ENCODE measurements at places on chromosomes 5 and 9. TPM values are rescaled to one million over a fixed set of nuclear protein-coding genes. Genes with fewer than 3 reads are reported as not detected.

GRCh38 chr5:142360607-142361120 lies 35.8 kb upstream of the SPRY4 start:
- H3K36me3 ChIP-seq = no peaks in the 10 kb centered on the region
- H3K27me3 ChIP-seq = peaks cover 2% of the 10 kb centered on the region
- H3K4me3 ChIP-seq = no peak overlapping the region

DNA sequence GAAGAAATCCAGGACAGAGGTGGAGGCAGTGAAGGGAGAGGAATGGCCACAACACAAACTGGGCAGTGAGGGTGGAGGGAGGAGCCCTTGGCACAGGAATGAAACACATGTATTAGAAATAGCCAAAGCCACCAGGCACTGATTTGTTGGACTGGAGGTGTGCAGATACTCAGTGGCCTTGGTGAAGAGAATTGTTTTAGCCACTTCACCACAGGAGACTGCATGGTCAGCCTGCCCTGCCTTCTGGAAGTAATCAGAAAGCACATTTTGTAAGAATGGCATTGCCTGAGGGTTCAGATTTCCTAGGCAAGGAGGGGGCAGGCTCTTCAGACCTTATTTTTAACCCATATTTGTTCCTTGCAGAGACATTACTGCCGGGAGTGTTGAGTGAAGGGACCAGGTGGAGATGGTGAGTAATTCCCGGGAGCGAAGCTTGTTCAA lies 2.2 kb downstream of the SGCD start:
- no peak overlapping the region for H3K27ac ChIP-seq
- H3K27me3 ChIP-seq = peaks cover 29% of the 10 kb centered on the region
- H3K4me1 ChIP-seq = no peaks in the 10 kb centered on the region
- H3K4me3 ChIP-seq = no peak overlapping the region

- peak overlapping the region; percentile 98 for H3K27ac ChIP-seq
- no peaks in the 10 kb centered on the region for H3K27me3 ChIP-seq
- H3K36me3 ChIP-seq = peaks cover 47% of the 10 kb centered on the region
Measured at GRCh38 chr5:172113036-172113435, 75.0 kb downstream of the STK10 start.

GRCh38 chr5:33231214-33231710 lies 209.5 kb upstream of the TARS1 start:
- no peak for DNase-seq
- no peaks in the 10 kb centered on the region for H3K27me3 ChIP-seq
- no peak overlapping the region for H3K27ac ChIP-seq
- H3K4me3 ChIP-seq = no peak overlapping the region

GRCh38 chr5:61667525-61668218 lies 335.6 kb downstream of the ZSWIM6 start:
- peaks cover 2% of the 10 kb centered on the region for H3K27me3 ChIP-seq
- no peak for DNase-seq
- H3K4me3 ChIP-seq = no peak overlapping the region
- H3K36me3 ChIP-seq = no peaks in the 10 kb centered on the region
- no peak overlapping the region for H3K27ac ChIP-seq
- peaks cover 8% of the 10 kb centered on the region for H3K4me1 ChIP-seq

The LCN9 gene
- not detected for polyA plus RNA-seq

GRCh38 chr5:90284375-90284774 lies 125.2 kb downstream of the CETN3 start:
- peaks cover 2% of the 10 kb centered on the region for H3K4me1 ChIP-seq
- peaks cover 17% of the 10 kb centered on the region for H3K27me3 ChIP-seq
- no peak overlapping the region for H3K4me3 ChIP-seq
- no peaks in the 10 kb centered on the region for H3K36me3 ChIP-seq

The PITX1 gene
- polyA plus RNA-seq = not detected

DNA sequence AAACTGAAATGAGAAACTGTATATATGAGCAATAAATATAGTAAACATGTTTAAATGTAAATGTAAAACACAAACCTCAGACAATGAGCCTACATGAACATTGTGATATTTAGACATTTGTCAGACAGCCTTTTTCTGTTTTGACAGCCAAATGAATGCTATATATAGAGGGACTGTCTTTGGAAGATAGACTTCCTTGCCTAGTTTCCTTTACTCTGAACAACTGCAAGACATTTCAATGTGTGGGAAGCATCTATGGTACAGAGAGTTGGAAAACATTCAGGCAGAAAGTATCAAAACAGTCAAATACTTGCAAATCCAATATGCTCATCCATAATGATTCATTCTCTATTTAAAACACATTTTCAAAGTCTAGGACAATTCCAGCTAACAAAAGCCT lies 31.7 kb upstream of the TUSC1 start:
- no peak overlapping the region for H3K27ac ChIP-seq
- no peaks in the 10 kb centered on the region for H3K4me1 ChIP-seq
- no peak overlapping the region for H3K4me3 ChIP-seq

The FBXW11 gene
- polyA plus RNA-seq = 16.2 TPM

GRCh38 chr5:126377424-126377823 lies 45.8 kb upstream of the GRAMD2B start:
- H3K27me3 ChIP-seq = peaks cover 2% of the 10 kb centered on the region
- H3K4me1 ChIP-seq = peaks cover 22% of the 10 kb centered on the region
- no peak overlapping the region for H3K4me3 ChIP-seq
- H3K36me3 ChIP-seq = peaks cover 8% of the 10 kb centered on the region
- DNase-seq = no peak
- H3K27ac ChIP-seq = peak overlapping the region; percentile 28

The IFNB1 gene
- polyA plus RNA-seq = not detected

The ANKRD31 gene
- polyA plus RNA-seq = 0.58 TPM

DNA sequence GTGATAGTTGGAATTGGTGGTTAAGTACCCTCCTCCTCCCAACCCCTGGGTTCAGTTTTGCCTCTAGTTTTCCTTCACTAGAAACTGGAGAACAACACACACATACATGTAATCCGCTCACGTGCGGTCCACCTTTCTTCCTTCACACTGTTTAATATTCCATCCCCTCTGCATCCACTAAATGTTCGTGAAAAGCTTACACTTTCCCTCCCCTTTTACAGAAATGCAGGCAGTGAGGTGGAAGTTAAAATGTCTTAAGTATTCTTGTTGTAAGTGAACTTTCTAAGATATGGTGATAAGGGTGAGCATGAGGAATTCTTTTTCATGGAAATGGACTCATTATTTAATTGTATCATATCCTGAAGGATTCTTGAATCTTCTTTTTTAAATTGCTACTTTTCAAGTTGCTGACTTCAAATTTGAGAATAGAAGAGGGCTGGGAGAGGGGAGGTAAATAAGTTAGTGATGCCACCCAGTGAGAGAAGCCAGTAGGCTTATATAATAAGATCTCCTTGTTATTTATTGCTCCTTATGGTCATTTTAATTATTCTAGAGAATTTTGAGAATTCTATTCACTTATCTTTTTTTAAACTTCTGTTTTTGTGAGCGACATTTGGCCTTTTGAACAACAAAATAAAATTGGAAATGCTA lies 90.2 kb downstream of the TLE4 start:
- no peak overlapping the region for H3K4me3 ChIP-seq
- H3K27ac ChIP-seq = peak overlapping the region; percentile 86
- H3K27me3 ChIP-seq = no peaks in the 10 kb centered on the region
- peaks cover 15% of the 10 kb centered on the region for H3K36me3 ChIP-seq
